Stimulated activated naive B cell treated with anti-CD40 and anti-IgM and Interleukin-4, amounts not matched to agents 10 μg/mL and 1 μg/mL and 100 μg/mL, for 72 hours (primary cell): ENCODE measurements at places on chromosomes 1 and 21.

DNA sequence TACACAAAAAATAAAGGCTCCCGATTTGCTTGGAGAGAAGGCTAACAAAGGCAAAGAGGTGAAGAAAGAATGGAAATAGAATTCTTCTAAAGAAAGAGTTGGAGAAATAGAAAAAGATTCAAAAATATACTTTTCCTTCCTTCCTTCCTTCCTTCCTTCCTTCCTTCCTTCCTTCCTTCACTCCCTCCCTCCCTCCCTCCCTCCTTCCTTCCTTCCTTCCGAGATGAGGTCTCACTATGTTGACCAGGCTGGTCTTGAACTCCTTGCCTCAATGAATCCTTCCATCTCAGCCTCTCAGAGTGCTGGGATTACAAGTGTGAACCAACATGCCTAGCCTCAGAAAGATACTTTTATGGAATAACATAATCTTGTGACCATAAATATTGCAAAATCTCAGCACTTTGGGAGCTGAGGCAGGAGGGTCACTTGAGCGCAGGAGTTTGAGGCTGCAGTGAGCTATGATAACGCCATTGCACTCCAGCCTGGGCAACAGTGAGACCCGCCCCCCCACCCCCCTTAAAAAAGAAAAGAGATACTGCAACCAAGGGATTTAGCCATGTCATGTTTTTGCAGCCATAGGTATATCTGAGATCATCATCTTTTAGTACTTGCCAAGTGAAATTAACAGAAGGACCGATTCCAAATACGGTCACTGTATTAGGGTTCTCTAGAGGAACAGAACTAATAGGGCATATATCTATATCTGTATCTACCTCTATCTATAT is 1.0 kb upstream of the HJV start:
- DNase-seq, result no peak

DNA sequence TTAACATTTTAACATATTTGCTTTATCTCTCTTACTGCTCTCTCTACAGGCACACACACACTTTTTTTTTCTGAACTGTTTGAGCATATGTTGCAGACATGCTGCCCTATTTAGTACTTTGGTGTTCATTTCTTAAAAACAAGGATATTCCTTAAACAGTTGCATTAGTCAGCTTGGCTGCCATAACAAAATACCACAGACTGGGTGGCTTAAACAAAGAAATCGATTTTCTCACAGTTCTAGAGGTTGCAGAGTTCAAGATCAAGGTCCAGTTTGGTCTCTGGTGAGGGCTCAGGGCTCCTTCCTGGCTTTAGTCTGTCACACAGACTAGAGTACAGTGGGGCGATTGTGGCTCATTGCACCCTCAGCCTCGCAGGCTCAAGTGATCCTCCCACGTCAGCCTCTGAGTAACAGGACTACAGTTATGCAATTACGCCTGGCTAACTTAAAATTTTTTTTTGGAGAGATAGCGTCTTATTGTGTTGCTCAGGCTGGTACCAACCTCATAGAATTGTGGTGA is 46.7 kb downstream of the RPRD2 start:
- no peak for DNase-seq

- DNase-seq, result peak; percentile 85
Measured at GRCh38 chr1:30779294-30780071, 21.9 kb upstream of the LAPTM5 start.

DNA sequence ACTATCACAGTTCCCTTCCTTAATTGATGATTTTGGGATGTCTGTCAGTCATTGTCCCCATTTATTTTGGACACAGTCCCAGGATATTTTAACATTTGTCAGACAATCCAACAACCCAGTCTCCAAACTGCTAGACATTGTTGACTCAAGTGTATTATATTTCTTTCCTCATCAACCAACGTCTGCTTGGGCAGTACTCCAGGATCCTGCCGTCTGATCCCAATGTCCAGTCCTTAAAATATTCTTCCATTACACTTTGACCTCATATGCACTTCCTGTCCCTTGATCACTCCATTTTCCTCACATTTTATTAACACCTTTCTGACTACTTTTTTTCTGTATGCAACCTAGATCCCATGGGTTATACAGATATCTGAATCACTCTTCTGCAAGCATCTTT is 39.8 kb upstream of the KIAA0040 start:
- DNase-seq, result no peak

- no peak for DNase-seq
Measured at GRCh38 chr1:4468386-4468785, 186.0 kb upstream of the AJAP1 start.

GRCh38 chr1:175132436-175132835 is 60.1 kb downstream of the KIAA0040 start:
- no peak for DNase-seq

DNA sequence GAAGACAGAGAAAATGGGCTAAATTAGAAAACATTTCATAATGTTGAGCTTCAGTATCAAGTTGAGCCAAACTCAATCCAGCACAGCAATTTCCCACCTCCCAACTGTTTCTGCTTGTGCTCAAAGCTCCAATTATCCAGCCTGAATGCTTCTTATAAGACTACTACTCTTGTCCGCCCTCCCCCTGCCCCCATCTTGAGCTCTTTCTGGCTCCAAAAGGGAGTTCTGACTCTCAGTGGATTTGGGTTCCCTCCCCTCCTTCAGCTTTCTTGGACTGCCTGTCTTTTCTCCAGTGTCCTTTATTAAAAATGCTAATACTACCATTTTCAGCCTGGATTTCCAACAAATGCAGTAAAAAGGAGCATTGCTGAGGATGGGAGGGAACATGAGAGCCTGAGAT is 174.8 kb downstream of the ASTN1 start:
- no peak for DNase-seq

DNA sequence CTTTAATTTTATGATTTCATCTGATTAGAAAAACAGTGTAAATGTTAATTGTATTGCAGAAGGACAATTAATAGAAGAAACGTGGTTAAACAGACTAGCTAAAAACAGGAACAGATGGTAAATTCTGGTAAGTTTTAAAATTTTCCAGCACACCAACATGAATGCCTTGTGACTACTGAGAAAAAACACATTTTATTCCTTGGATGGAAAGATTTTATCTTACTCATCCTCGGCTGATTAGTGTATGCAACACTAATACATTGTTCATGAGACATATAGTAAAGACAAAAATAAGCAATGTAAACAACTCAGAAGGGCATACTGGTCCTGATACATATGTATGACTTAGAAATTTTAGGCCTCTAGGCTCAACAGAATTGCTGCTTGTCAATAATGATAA is 4.9 kb upstream of the AK5 start:
- no peak for DNase-seq

- no peak for DNase-seq
Measured at GRCh38 chr1:1304331-1305299, 3.1 kb downstream of the ACAP3 start.

DNA sequence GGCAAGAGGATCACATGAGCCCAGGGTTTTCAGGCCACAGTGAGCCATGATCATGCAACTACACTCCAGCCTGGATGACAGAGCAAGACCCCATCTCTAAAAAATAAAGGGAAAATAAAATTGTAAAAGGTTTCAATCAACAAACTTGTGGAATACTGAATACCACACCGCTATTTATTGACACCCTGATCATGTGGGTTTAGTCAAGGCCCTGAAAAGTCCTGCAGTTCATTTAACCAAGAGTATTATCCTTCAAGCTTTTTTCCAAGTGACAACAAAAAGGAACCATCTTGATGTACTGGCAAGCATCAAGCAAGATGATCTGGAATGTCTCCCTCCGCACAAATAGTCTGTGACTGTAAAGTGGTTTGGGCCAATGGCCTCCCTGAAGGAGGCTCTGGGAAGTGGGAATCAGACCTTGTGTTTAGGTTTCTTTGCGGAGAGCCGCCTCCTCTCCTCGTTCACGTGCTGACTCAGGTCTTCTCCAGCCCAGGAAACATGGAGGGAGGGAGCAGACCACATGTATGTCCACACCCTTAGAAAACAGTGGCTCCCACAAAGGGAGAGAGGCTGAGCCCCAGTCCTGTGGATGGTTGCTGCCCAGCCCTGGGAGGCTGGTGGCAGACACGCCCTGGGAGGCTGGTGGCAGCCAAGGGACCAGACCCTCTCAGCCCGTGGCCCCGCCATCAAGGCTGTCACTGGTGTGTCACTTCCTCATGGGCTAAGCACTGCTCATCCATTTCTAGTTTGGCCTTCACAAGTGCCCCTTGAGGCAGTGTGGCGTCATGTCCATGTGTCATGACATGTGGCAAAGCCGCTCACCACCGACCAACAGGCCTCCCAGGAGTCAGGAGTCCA is 56.7 kb downstream of the RIPK4 start:
- no peak for DNase-seq

DNA sequence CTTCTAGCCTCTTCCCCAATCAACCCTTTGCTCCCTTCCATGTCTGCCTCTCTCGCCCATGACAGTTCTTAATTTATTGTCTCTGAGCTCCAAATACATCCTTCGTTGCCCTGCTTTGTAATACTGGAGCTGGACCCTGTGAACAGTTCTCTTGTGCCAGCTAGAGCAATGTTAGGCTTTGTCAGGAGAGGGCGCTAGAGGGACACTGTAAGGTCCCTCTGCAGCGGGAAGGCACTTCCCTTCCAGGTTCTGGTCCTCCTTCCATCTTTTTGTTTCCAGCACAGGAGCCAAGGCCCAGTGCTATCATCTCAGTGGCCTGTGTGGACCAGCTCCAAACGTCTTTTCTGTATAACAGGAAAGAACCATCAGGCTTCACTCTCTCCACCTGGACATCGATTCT is 95.9 kb downstream of the PTPRU start:
- no peak for DNase-seq

DNA sequence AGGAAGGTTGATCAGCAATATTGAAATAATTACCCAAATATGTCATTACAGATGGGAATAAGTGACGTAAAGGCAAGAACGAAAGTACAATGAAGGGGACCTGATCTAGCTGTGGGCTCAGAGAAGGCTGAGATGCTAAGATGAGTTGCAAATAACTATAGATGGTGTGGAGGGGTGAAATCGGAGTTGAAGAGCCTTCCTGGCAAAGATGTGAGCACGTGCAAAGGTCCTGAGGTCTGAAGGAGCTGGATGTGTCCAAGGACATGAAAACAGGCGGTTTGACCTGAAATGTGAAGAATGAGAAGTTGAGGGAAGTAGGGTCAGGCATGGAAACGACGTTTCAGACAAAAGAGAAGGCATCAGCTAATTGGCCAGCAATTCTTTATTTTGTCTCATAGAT is 61.6 kb upstream of the SLC45A1 start:
- DNase-seq, result no peak

- no peak for DNase-seq
Measured at GRCh38 chr1:115644109-115644508, 2.3 kb downstream of the VANGL1 start.
